Smooth muscle cell of bladder (primary cell): ENCODE measurements at places on chromosomes 2 and 18. TPM values are rescaled to one million over a fixed set of nuclear protein-coding genes. Genes with fewer than 3 reads are reported as not detected.

The CFC1 gene
- total RNA-seq: not detected in 2 replicates

The RAMP1 gene
- total RNA-seq: 10.1 and 10.5 TPM in 2 replicates

The DIPK1C gene
- total RNA-seq: not detected in 2 replicates

The GLI2 gene
- 6.4 and 11.3 TPM in 2 replicates for total RNA-seq

The PJVK gene
- total RNA-seq: 1.8 and 2.1 TPM in 2 replicates
